Coronary artery (tissue), 2 donors: ENCODE measurements at places on chromosomes 4 and X.

DNA sequence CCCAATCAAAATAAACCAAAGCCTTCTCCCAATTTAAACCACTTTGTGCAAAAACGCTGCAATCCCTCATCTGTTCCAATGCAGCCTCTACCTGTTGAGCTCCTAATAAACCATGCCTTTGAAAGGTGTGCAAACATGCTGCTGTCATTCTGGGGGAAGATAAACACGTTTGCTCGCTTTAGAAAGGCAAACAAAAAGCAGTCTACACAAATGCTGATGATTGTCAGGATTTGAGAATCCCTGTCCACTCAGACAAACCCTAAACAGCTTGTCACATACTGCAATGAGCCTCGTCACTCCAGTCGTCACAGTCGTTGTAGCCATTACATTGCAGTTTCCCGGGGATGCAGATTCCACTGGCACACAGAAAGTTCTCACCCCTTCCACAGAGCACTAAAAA is 145.2 kb downstream of the CORIN start:
- no peak for DNase-seq

GRCh38 chr4:173461170-173461569 is 62.3 kb upstream of the SCRG1 start:
- DNase-seq = no peak

DNA sequence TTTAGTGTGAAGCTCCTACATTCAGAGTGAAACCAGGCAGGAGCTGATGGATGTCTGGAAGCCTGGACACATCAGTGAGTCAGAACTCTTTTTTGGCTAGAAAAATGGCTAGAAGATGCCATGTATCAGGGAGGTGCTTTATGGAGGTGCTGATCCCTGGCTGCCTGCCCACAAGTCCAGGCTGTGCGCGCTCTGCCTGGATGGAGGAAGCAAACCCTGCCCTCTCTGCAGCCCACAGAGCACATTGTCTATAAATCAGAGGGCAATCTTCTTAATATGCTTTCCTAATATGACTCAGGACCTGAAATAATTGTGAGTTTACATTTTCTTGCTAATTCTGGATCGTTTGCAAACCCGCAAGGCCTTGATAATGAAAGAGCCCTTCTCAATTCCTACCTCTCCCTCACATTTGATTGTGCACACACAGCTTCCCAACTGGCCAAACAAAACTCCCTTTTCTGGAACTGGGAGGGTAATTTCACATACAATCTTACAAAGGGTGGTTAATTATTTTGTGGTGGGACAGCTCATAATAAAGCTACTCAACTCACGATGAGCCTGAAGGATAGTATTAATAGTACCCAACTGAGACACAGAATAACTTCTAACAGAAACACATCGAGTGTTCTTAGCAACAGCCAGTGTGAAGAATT is 11.7 kb downstream of the MFAP3L start:
- no peak for DNase-seq

- no peak for DNase-seq
These were observed 124.2 kb downstream of the NFKB1 start for GRCh38 chr4:102625232-102625930.

- DNase-seq = no peak
These were observed 118.8 kb upstream of the PCDH18 start for GRCh38 chr4:137651128-137651527.

DNA sequence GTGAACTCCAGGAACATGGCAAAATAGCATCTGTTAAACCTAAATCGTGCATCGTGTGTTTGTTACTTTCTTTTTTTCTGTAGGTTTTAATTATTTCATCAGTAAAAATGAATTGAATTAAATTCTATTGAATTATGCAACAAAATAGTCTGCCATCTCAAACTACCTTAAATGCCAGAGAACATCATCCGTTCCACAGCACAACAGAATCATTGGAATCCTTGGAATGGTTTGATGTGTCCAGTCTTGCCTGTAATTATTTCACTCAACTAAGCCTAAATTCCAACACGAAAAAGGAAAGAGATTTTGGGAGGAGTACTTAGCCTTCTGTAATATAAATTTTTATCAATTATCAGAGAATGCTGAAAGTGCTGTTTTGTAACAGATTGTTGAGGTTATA is 17.1 kb upstream of the SLC7A11 start:
- no peak for DNase-seq

DNA sequence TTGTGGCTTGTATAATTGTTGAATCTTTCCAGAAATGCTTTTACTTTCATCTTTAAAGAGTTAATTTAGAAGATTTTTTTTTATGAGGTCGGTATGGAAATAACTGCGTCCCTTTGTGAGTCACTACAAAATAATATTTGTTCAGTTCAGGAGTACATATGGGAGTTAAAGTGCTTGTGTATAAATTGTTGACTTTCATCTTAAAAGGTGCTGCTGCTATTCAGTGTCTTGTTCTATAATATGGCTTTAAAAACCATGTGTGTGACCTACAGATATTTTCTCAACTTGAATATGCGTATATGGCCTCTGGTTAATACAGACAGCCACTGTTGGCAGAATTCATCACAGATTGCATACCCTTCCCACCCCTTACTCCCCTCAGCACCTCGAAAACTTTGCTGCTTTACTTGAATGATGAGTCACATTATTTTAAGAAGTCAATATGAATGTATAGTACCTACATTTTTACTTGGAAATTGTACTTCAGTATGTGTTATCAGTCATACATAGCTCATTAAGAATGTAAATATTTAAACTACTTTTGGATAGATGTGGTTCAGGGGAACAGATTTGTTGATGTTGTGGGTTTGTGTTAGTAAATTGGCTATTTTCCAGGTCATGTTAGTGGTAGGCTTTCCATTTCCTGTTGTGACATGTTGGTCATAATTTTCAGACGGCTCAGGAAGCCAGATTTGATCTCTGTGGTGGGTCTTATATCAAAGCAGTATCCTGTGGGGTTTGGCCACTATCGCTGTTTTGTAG is 1.5 kb downstream of the CLCN3 start:
- no peak for DNase-seq

GRCh38 chrX:11665168-11666111 is at the start of gene ARHGAP6:
Gene ARHGAP6 (minus strand): TSS chrX:11665920. CDS start chrX:11664828, 1,092 bp downstream.
- no peak for DNase-seq

- no peak for DNase-seq
These were observed 86.0 kb downstream of the FUNDC1 start for GRCh38 chrX:44456685-44457084.

DNA sequence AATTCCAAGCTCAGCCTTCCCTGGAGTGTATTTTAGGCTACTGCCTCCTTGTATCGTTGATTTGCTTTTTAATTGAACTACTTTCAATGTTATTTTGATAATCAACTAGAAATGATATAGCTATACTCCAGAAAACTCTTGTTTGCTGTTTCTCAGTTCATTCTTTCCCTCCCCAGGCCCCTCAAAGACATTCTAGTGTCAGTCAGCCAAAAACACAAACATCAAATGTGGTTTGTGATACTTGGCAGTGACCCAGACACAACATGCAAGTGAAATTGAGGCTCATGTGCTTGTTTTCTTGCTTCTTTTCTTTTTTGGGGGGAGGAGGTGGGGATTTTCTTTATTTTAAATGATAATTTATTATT is 7.6 kb downstream of the FAT4 start:
- DNase-seq = no peak

GRCh38 chrX:24226176-24226575 is 76.6 kb downstream of the ZFX start:
- no peak for DNase-seq

DNA sequence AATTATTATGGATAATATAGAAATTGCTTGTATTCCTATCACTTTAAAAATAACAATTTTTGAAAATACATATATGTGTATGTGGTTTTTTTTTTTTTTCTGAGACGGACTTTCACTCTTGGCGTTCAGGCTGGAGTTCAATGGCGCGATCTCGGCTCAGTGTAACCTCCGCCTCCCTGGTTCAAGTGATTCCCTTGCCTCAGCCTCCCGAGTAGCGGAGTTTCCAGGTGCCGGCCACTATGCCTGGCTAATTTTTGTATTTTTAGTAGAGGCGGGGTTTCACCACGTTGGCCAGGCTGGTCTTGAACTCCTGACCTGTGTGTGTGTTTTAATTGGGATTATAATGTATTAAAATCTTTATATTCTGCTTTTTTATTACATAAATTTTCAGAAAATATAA is 97.9 kb upstream of the NUDT6 start:
- DNase-seq = no peak

DNA sequence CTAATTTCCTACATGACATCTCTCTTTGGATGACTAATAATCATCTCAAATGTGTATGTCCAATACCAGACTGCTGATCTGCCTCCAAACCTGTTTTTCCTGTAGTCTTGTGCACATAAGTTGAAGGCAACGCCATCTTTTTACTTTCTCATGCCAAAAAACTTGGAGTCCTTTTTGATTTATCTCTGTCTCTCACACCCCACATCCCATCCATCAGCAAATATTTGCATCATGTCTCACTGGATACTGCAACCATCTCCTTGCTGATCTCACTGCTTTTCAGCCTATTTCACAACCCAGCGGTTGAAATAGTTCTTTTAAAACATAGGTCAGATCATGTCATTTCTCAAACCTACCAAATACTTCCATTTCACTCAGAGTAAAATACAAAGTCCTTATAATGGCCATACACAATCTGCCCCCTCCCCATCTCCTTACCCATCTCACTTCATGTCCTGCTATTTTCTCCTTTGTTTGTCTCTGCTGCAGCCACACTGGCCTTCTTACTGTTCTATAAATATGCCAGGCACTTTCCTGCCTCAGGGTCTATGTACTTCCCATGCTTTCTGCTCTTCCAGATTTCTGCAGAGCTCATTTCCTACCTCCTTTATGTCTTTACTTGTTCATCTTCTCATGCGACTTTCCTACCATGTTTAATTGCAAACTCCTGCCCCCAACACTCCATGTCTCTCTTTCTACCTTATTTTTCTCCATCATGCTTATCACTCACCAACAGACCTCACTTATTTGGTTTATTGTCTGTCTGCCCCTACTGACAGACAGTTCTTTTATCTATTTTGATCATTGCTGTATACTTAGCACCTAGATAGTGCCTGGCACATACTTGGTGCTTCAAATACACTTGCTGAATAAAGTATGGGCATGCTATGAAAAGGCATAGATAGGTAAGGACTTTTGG is 98.8 kb downstream of the ANXA3 start:
- DNase-seq = no peak

DNA sequence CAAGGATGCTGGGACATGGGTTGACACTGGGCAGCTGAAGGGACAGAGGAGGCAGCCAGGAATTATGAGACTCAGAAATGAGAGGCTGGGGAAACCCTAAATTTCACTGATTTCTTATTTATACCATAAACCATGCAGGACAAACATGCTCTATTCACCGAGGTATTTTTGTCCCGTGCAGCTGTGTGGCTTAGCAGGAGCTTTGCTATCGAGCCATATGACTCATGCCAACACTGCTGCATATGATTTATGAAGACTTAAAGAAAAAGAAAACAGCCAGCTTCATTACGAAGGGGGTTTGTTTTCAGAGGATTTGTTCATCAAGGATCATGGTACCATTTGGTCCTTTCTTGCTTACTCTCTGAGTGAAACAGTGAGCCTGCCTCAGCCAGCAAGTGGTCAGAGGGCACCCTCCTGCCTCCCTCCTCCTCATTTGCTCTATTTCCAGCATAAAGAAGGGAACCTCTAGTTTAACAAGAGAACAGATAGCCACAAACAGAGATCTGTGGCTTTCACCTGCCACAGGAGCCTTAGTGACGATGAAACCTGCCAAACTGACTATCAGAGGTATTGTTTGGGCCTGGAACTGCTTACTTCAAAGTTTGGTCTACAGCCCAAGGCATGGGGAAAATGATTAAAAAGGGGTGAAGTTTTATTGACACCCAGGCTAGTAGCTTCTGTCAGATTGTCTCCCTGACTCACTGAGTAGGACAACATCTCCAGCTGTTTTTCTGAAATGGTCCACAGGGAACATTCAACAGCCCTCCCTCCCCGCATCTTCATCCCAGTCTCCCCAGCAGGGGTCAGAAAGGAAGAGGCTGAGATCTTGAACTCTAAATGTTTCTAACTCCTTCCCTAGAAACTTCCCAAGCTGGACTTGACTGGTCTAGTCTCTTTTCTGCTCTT is 80.1 kb upstream of the MAML3 start:
- no peak for DNase-seq

GRCh38 chrX:128717635-128718578 is 665.7 kb upstream of the ACTRT1 start:
- no peak for DNase-seq

DNA sequence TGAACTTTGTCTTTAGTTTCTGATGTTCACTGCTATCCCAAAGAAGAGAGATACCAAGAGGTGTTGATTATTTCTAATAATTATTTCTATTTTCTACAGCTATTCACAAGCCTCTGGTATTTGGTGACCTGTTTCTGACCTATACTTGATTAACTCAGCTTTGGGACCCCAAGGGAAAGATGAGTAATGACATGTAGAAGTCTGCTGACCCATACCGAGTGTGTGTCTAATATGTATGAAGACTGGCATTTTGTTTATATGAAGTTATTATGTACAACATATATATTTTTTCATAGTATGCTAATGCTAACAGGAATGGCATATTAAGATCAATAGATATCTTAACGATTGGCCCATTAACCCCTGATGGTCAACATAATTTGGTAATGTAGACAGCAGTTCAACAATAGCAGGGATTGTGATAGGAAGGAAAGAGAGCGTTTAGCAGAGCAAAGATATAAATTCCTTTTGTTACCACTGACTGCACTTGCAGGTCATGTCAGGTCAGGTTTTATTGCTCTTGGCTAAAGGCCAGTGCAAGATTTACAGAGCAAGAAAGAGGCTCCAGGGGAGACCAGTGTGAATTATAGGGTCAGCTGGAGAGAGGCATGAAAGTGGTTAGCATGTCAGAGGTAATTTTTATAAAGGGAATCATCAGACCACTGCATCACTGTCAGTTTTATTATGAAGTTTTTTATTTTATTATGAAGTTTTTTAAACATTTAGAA is 94.7 kb upstream of the DIPK2B start:
- DNase-seq = no peak

DNA sequence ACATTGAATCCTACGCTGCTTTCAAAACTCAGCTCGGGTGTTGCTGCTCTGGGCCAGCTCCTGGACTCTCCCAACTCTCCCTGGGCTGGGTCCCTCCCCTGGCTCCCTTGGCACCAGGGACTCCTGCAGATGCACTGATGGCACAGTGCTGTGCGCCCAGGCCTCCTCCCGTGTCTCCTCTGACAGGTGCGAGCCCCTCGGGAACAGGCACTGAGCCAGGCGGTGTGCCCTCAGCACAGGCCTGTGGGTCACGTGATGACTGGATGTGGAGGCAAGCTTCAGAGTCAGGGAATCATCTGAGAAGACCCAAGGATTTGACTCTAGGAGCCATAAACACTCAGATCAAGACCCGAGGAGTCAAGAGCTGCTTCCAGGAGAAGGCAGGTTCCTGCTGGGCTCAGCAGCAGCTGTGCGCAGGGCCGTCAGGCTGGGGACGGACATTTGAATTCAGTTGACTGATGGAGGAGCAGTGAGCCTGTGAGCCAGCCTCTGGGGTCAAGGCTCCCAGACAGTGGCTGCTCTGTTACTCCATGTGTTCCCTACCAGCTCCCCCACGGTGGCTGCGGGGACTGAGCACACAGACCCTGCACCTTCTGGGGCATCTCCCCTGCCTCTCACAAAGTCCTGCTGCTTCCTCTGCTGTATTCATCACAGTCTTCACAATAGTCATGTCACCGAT is 33.0 kb downstream of the NAT8L start:
- no peak for DNase-seq

- no peak for DNase-seq
These were observed 560.9 kb upstream of the AGA start for GRCh38 chr4:178003098-178003657.
